NCI-H146 (cell line): ENCODE measurements at places on chromosomes 2 and 18.
A peak's percentile ranks its signal among the peaks of the same experiment; 100 is the strongest.

GRCh38 chr2:26887151-26887550, 39.2 kb downstream of the DPYSL5 start:
- no peak for DNase-seq

DNA sequence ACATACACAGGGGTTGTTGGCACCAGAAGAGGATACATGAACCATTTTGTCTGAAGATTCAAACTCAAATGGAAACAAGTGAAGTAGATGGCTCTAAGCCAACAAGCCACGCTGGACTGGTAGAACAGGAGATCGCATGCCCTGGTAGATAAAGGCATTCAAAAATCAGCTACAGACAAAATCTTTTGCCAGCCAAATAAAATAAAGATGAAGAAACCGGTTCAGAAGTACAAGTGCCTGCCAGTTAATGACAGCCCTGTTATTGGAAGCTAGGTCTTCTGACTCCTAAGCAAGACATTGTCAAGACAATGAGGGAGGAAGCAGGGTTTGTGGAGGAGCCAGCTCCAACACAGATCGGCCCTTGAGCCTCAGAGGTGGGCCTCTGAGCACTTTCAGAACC, 52.3 kb downstream of the EHD3 start:
- DNase-seq: no peak

DNA sequence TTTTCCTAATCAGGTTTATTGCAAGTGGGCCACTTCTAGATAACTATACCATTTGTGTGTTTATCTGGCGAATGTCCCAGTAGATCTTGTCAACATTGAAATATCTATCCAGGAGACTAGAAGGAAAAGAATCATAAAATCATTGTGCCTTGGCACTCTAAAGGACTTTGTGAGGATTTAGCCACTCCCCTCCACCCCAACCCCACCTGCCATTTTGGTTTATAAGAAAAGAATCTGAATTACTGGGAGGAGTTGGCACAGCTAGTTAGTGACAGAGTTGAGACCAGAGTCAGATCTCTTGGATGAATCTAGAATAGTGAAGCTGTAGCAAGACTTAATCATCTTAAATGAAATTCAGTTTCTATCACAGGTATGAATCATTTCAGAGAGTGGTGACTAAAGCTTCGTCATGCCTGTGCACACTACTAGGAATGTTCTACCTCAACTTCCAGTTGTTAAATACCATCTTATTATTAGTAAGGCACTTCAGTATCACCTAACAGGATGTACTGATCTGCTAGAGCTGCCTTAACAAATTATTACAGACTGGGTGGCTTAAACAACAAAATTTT, 212.7 kb upstream of the SLC14A2 start:
- no peak for DNase-seq

- no peak for DNase-seq
Measured at GRCh38 chr18:61988100-61988499, 95.3 kb upstream of the RNF152 start.

GRCh38 chr2:129239141-129239540, 740.3 kb upstream of the RAB6C start:
- DNase-seq: no peak

GRCh38 chr2:105329561-105330495, at the start of gene TGFBRAP1:
TGFBRAP1 (minus strand) TSS chr2:105329735; CDS start chr2:105308301, 21,434 bp downstream.
- DNase-seq: peak; percentile 68

GRCh38 chr2:120675460-120676130, 60.1 kb upstream of the GLI2 start:
- no peak for DNase-seq

DNA sequence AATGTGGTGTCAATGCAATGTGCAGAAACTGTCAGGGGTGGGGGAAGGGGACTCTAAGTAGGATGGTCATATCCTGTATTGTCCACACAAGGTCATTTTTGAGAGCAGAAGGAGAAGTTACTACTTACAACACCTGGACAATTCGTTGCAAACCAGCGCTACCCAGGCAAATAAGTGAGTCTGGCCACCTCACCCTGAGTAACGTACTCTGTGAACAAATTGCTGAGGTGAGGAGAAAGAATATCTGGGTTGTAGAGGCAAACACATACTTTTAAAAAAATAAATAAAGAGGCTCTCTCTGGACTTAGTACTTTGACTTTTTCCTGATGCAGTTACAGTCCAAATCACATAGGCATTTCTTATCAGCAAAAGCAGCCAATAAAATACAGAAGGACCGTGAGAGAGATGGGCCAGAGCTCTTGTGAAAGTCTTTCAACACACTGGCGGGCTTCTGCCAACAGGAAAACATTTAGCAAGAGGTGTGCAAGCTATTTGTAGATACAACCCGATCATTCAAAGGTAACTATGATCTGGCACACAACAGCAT, 268.2 kb upstream of the ID2 start:
- DNase-seq: no peak

DNA sequence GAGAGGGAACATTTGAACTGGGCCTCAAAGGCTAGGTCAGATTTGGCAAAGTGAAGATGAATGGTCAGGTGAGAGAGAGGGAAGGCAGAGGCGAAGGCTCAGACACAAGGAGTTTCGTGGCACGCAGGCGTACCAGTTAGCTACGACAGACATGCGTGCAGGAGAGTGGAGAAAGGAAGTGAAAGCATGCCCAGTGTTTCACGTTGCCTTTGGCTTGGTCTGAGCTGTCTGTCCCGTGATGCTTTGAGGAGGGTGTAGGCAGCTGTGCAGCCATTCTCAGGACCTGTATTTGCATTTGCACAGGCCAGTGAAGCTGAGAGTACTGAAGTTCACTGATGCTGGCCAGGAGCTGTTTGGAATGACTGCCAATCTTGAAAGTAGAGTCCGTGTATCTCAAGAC, 69.5 kb downstream of the HNRNPLL start:
- DNase-seq: no peak

GRCh38 chr18:59706499-59706898, 9.3 kb upstream of the CCBE1 start:
- DNase-seq: no peak

DNA sequence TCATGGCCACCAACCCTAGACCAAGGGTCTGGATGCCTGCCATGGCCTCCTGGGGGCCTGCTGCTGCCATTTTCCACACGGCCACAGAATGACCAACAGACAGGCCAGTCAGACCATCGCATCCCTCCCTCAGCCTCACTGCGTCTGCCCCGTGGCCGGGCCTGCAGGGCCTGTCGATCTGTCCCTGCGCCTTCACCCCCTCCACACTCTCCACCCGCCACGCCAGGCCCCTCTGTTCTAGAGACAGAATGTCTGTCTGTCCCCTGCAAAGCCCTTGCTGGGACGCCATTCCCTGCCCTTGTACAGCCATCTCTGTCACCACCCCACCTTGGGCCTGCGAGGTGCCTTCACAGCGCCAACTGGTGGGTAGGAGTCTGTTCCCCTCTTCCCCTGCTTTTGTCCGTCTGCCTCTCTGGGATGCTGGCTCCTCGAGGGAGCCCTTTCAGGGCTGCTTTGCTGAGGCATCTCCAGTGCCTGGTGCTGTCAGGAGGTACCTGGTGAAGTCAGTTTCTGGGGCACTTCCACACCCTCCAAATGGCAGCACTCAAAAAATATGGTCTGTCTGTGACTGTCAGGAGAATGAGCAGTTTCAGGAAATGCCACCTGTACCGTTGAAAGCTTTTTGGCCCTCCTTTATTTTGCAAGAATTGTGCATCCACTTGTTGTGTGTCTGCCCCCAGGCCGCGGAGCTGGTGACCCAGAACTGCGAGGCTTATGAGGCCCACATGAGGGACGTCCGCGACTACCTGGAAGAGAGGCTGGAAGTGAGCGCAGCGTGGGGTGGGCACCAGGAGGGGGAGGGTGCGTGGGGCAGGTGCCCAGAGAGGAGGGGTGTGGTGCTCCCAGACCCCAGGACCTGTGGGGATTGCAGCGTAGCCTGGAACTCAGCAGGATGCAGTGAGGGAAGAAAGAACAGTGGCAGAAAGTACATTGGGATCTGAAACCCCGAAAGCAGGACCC, 6.7 kb upstream of the ESPNL start:
- no peak for DNase-seq

GRCh38 chr18:77160515-77160914, 27.9 kb upstream of the MBP start:
- DNase-seq: no peak
